HT-29 (cell line): ENCODE measurements at places on chromosomes 1 and 21. TPM values are rescaled to one million over a fixed set of nuclear protein-coding genes. Genes with fewer than 3 reads are reported as not detected.
A peak's percentile ranks its signal among the peaks of the same experiment; 100 is the strongest.

ARL8A gene
- total RNA-seq = 17.0 and 21.2 TPM in 2 replicates

OR2L13 gene
- not detected in 2 replicates for total RNA-seq

PSEN2 gene
- total RNA-seq = 16.2 and 18.0 TPM in 2 replicates

AADACL3 gene
- not detected in 2 replicates for total RNA-seq

TACSTD2 gene
- 26.6 and 28.7 TPM in 2 replicates for total RNA-seq

BSND gene
- 0.10 TPM in 1 of 2 replicates, not detected in the other for total RNA-seq

RGS8 gene
- total RNA-seq = not detected in 2 replicates

OLFML2B gene
- total RNA-seq = 0.66 TPM in 1 of 2 replicates, not detected in the other

S100A14 gene
- total RNA-seq = 35.6 and 46.2 TPM in 2 replicates

NEK7 gene
- 13.7 and 14.2 TPM in 2 replicates for total RNA-seq

GRCh38 chr1:227808566-227808965 lies 6.9 kb upstream of the PRSS38 start:
- DNase-seq = no peak

GRCh38 chr1:83845437-83846071 lies 153.4 kb downstream of the TTLL7 start:
- DNase-seq = no peak

DNA sequence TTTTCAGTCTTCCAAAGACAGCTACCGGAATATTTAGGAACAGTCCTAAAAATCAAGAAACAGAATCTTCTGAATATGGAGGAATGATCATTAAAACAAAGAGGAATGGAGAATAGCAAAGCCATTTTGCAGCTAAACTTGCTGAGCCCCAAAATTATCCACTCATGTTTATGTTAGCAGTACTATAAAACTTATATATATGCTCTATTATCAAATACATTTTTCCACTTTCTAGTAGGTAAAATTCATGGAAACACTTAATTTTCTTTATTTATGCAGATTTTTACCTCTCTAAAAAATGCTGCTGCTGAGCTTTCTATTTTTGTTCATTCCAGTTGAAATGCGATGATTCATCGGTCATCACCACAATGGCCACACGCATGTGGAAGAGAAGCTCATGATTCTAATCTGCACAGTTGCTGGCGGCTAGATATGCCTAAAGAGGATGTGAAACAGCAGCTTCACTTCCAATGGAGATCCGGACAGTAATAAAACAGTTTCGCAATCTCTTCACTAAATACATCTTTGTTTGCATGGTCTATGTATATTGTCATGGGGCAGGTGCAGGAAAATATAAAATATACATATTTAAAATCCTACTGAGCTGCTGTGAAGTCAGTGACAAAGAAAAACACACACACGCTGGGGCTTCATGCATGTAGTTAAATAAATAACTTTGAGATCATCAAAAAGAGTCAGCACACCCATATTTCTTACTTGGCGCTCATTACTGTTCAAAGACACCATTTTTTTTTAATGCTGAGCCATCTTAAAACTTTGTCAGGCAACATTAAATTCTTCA lies 292.2 kb downstream of the SMYD3 start:
- DNase-seq = peak; percentile 16

- DNase-seq = no peak
Observed at GRCh38 chr1:182724215-182724614, 39.8 kb upstream of the RGS8 start.

DNA sequence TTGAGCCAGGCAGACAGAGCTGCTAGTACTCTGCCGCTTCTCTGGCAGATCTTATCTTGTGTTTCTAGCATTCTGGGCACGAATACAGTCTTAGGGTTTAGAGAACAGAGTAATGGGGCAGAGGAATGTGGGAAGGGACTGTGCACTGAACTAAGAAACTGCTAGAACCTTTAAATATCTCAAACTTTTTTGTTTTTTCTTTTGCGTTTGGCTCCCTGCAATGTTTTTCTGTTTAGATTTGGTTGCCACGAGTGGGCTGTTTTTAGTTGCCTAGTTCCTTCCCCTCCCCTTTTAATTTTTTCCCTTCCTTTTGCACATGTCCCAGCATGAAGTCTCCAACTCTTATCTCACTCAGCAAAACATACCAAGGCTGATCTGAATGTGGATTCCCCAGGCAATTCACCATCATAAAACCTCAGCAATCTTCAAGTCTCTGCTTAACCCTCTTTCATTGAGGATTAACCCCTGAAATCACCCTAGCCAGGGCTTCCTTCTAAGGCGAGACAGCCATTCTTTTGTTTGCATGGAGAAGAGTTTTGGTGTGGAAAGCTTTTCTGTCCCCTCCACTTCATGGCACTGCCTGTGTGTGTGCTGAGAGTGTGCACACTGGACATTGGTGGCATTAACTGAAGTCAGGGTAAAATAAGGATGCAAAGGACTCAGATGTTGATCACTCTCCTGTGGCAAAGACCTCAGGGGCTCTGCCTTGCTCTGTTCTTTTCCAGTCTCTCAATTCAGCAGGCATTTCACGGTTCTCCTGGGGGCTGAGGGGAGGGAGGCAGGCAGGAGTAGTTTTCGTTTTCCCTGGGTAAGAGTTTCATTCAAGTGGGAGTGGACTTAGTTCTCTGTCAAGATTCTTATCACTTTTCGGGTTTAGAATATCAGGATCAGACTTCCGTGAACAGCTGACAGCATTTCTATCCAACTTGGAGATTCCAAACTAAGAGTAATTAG lies 2.8 kb upstream of the ATF3 start:
- peak; percentile 34 for DNase-seq

DNA sequence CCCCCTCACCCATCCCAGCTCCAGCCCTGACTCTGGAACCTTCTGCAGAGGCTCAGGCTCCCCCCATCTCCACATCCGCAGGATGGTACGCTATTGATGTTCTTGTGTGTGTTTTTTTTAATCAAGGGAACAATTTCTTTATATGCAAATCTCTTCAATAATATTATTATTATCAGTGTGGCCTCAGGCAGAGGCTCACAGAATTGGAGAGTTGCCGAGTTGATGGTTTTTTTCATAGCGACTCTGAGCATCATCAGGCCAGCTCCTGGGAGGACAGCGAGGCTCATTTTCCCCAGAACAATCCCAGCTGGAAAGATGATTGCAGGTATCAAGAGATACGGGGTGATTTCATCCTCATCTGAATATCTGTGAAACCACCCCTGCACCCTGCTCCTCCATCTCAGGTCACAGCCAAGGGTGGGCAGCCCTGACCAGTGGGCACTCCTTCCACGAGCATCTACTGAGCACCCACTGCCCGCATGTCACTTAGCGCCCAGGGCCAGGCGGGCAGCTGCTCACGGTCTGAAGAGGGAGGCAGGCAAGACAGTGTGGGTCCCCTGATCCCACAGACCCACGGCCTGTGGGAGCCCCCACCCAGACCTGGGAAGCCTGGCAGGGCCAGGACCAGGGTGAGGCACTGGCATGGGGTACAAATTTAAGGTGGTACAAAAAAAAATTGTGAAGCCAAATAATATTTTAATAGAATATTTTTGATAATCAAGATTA lies 245.6 kb upstream of the VAMP3 start:
- DNase-seq = no peak

DNA sequence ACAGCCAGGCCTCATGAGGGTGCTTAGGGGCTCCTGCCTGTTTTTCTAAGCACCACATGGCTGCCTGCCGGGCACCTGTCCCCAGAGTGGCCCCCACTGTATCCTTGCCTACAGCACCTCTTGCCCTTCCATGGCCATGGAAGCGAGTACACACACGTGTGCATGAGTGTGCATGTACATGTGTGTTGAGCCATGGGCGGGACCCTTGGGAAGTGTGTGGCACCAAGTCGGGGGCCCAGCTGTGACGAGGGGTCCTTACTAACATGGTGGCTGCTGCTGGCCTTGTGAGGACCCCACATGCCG lies 25.8 kb downstream of the KRTAP10-1 start:
- DNase-seq = no peak

- DNase-seq = peak; percentile 30
Observed at GRCh38 chr21:29072873-29073221, 601 bp downstream of the CCT8 start.

GRCh38 chr1:77413541-77414335 lies 131.9 kb downstream of the AK5 start:
- no peak for DNase-seq

GRCh38 chr1:201341377-201341776 lies 36.1 kb downstream of the TNNT2 start:
- DNase-seq = no peak

DNA sequence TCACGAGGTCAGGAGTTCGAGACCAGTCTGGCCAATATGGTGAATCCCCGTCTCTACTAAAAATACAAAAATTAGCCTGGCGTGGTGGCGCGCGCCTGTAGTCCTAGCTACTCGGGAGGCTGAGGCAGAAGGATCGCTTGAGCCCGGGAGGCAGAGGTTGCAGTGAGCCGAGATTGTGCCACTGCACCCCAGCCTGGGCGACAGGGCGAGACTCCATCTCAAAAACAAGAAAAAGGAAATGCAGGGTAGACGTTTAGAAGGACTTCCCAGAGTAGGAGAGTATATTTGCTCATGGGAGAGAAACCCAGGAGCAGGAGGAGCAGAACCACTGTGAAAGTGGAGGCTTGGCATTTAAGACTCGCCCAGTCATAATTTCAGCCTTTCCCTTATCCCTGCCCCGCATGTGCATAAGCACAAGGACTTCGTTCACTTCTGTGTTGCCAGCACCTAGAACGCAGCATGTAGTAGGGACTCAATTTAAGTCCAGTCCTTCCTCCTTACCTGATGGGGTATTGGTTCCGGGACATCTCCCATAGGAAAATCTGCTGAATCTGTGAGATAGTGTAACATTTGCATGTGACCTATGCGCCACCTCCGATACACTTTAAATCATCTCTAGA lies 5.2 kb upstream of the MEF2D start:
- DNase-seq = no peak

DNA sequence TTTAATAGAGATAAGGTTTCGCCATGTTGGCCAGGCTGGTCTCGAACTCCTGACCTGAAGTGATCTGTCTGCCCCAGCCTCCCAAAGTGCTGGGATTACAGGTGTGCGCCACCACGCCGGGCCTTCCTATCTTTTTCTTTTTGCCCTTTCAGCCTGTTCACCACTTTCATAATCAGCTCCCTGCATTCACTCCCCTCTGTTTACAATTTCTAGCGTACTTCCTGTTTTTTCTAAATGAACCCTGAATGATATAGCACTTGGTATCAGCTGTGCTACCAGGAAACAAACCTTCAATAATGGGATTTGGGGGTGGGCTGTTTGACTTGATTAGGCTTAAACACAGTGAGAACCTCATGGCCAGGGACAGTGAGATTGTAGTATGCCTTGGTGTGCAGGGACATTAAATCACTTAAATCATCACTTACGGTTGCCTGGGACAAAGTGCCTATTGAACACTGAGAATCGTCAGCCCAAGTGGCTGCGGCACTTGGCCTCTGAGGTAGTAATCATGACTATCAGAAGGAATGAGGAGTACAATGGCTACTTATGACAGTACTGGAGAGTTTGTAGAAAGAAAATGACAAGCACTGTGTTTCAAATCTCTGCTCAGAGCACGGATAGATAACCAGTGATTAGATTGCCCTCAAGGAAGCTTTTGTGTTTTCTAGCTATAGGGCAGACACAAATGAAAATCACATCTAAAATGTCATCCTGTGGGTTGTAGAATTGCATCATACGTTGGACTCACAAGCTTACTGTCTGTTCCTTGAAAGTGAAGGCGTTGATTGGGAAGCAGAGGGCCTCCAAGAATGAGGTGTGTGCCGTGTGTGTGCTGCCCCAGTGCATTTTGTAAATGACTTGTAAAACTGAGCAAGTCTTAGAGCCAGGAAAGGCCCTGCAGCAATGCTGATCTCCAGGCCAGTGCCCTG lies 661.8 kb downstream of the MATN1 start:
- no peak for DNase-seq

- no peak for DNase-seq
Observed at GRCh38 chr1:7298145-7298544, 473.0 kb upstream of the VAMP3 start.

DNA sequence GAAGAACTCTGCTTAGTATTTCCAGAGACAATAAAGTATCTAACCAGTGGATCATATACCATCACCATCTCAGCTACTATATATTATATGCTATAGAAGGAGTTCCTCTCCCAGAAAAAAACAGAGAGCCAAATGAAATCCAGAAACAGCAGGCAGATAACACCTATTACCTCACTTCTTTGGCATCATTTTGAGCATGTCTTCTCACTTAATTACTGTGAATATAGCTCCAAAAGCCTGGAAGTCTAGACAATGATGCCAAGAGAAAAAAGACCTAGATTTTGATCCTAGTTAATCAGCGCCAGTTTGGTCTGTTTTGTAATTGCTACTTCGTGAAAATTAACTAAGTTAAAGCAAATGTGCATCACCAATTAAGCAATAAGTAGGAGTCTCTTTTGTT lies 131.3 kb downstream of the EIF4G3 start:
- no peak for DNase-seq

DNA sequence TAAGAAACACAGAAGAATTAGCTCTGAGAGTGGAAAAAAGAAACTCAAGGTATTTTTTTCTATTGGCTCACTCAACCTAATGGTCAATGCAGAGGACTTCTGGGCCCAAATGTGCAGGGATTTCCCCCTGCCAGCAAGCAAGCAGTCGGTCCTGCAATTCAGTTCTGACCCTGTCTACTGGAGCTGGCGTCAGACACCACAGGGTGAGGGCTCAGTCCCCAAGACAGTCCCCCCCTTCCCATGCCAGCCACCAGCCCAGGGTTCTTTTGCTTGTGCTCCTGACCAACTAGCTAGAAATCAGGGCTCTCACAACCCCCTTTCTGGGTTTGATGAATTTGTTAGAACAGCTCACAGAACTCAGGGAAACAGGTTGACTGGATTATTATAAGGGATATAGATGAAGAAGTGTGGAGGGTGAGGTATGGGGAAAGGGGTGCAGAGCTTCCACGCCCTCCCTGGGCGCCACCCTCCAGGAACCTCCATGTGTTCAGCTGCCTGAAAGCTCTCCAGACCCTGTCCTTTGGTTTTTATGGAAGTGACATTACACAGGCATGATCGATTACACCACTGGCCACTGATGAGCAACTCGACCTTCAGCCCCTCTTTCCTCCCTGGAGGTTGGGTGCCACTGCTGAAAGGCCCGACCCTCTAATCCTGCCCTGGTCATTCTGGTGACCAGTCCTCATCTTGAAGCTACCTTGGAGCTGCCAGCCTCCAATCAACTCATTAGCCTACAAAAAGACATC lies 22.5 kb upstream of the PWP2 start:
- DNase-seq = no peak

- no peak for DNase-seq
Observed at GRCh38 chr1:229753764-229754551, 127.9 kb downstream of the URB2 start.

DNA sequence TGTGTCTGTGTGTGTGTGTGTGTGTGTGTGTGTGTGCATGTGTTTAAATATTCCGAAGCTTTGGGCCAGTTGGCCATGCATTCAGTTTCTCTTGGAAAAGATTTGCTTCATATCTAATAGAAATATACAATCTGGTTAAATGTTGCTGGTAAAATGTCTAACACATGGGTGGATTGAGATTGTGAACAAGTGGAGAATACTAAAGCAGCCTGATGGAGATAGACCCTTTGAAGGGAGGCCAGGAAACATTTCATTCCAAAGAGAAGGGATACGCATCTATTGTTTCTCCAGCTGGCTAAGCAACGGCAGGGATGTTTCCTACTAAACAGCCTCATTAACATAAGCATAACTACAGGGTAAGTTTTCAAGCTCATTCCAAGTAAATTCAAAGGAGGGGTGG lies 257.5 kb upstream of the PTBP2 start:
- no peak for DNase-seq

- DNase-seq = no peak
Observed at GRCh38 chr1:31400393-31400792, 12.6 kb upstream of the SERINC2 start.

- peak; percentile 51 for DNase-seq
Observed at GRCh38 chr1:209850342-209850979, 22.7 kb downstream of the UTP25 start.
